Fibroblast of skin of right biceps (primary cell): ENCODE measurements at places on chromosomes 16 and 17.

- DNase-seq, result no peak
Measured at GRCh38 chr16:10613785-10614485, 33.5 kb upstream of the EMP2 start.

- peak; percentile 48 for DNase-seq
Measured at GRCh38 chr17:6435968-6436367, 1.0 kb upstream of the AIPL1 start.

DNA sequence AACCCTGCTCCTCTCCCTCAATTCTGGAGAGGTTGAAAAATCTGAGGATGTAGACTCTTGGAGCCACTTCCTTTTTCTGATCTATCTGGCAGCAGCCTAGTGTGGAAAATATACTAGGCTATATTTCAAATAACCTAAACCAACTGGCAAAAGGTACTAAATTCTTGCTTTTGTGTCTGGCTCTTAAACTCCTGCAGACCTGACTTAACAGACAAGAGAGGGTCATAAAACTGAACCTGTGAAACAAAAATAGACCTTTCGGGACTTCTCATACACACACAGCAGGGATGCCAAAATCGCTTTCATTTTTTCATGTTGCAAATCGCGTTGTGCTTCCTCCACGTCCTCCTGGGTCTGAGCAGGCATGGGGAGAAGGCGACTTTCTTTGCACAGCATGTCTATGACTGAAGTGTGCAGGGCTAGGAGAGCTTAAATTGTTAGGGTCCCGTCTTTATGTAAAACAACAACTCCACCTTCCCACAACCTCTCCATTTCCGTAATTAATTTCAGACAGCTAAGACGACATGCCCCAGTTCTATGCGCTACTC is 520.7 kb upstream of the PSMD7 start:
- no peak for DNase-seq

DNA sequence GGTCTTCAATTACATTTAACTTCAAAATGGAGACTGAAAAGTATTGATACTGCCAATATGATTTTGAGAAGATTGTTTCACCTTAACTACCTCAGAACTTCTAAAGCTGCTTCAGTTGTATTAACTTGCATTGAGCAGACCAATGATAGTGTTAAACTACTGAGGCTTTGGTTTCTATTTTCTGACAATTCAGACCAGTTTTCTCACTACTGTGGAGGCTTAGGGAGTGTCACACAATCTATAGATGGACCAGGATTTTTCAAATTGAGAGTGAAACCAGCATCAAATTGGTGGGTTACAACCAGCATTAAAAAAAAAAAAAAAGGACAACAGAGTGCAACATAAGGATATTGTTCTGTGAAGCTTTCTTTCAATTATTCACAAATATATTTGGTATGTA is 21.2 kb downstream of the COG1 start:
- no peak for DNase-seq

DNA sequence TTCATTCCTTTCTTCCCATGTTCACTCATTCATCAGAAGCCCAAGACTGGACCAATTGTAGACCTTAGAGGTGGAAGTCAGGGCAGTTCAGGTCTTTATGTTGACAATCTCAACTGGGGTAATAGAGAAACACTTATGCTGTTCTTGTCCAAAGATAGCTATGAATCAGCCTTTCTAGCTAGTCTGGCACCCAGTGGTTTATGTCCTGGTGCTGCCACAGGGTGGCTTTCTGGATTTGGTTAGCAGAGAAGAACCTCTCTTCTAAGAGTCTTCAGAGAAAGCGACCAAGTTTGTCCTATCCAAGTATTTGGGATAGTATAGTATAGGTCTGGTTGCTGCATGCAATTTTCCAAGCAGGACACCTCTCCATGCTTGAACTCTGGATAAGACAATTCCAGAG is 83.3 kb downstream of the NOG start:
- DNase-seq, result peak; percentile 38

DNA sequence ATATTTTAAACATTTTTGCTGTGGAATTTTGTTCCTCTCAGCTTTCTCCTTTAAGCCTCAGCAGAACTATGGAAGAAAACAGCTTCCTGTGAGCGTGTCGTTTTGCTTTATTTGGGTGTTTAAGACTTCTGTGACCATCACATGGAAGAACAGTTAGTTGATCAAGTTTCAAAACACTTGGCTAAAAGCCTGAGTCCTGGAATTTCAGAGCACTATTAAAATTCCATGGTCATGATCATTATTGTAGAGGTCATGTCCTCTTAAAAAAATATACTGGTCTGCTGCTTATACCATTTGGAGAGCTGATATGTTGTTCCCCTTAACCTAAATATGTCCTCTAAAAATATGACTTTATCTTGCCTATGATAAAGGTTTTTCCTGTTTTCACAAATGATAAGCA is 12.6 kb upstream of the CDR2 start:
- DNase-seq, result peak; percentile 96

- no peak for DNase-seq
Measured at GRCh38 chr17:45873728-45874127, 20.6 kb upstream of the MAPT start.

GRCh38 chr16:8388684-8389083 is 201.6 kb downstream of the TMEM114 start:
- no peak for DNase-seq

GRCh38 chr16:83338941-83339340 is 468.8 kb upstream of the HSBP1 start:
- DNase-seq, result peak; percentile 68

GRCh38 chr17:37708008-37708615 is 36.7 kb downstream of the HNF1B start:
- no peak for DNase-seq

GRCh38 chr16:57007050-57007449 is 17.7 kb downstream of the NLRC5 start:
- no peak for DNase-seq

- peak; percentile 26 for DNase-seq
Measured at GRCh38 chr17:1137465-1137894, 42.3 kb downstream of the ABR start.

DNA sequence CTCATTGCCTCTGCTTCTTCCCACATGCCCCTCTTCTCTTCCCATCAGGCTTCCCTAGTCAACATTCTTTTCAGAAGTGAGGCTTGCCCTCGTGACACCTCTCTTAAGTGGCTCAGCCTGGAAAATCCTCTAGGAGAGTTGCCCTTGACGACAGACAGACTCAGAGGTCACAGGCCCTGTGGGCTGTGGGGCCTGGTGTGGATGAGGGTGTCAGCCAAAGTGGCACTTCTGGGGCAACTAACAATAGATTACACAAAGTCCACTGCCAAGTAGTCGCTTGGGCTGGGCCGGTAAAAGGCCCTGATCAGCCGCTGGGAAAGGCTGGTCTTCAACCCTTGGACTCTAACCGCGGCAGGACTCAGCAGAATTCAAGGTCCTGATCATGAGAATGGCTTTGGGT is 33.7 kb upstream of the METTL16 start:
- no peak for DNase-seq

- no peak for DNase-seq
Measured at GRCh38 chr16:74679983-74680382, 13.3 kb upstream of the RFWD3 start.

GRCh38 chr16:19374402-19374801 is 43.3 kb upstream of the TMC5 start:
- DNase-seq, result no peak

- peak; percentile 51 for DNase-seq
Measured at GRCh38 chr16:87740441-87740840, 25.3 kb downstream of the KLHDC4 start.

GRCh38 chr17:12918142-12918541 is 99.7 kb downstream of the ELAC2 start:
- no peak for DNase-seq

DNA sequence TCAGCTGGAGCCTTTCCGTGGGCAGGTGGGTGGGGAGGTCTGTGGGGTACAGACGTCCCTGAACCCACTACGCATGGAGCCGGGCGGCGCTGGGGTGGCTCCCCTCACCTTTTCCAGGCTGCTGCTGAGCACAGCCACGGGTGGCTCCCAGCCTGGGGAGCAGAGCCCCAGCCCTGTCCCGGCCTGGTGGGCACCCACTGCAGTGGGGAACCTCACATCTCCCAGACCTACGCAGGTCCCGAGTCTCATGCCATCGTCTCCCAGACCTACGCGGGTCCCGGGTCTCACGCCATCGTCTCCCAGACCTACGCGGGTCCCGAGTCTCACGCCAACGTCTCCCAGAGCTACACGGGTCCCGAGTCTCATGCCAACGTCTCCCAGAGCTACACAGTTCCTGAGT is 17.0 kb upstream of the APRT start:
- DNase-seq, result no peak

- no peak for DNase-seq
Measured at GRCh38 chr17:48276776-48277175, 153.2 kb downstream of the SKAP1 start.
